Naive thymus-derived CD8-positive, alpha-beta T cell (primary cell): ENCODE measurements at places on chromosomes 4 and X.

DNA sequence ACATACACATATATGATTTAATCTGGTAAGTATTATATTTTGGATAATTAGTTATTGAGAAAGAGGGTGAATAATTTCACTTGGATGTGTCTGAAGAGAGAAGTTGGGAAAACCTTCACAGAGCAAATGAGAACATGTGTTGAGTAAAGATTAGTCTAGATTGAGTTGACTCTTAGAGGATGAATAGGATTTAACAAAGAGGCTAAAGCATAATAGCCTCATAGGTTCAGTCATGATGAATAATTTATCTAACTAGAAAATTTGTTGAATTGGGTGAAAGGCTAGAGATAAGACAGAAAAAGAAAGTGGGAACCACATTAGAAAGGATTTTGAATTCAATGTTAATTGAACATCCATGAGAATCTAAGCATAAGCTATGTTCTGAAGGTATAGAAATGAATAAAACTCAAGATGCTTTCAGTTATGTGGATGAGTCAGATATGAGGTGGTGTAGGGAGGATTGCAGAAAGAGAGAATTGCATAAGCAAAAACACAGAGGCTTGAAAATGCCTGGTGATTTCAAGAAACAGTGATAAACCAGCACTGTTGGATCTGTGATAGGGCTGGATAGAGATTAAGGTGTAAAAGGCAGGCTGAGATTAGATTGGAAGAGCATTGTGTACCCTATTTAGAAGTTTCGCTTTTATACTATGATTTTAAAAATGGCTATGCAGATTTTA is 207.6 kb upstream of the NR3C2 start:
- no peak overlapping the region for H3K27ac ChIP-seq
- no peak for DNase-seq
- no peak overlapping the region for H3K4me3 ChIP-seq
- H3K36me3 ChIP-seq = no peaks in the 10 kb centered on the region
- peaks cover 2% of the 10 kb centered on the region for H3K27me3 ChIP-seq

- H3K36me3 ChIP-seq = no peaks in the 10 kb centered on the region
- peaks cover 9% of the 10 kb centered on the region for H3K27me3 ChIP-seq
- no peak overlapping the region for H3K27ac ChIP-seq
- no peak for DNase-seq
- no peak overlapping the region for H3K4me3 ChIP-seq
- H3K4me1 ChIP-seq = no peaks in the 10 kb centered on the region
These were observed 93.6 kb upstream of the PTPN13 start for GRCh38 chr4:86500527-86500926.

DNA sequence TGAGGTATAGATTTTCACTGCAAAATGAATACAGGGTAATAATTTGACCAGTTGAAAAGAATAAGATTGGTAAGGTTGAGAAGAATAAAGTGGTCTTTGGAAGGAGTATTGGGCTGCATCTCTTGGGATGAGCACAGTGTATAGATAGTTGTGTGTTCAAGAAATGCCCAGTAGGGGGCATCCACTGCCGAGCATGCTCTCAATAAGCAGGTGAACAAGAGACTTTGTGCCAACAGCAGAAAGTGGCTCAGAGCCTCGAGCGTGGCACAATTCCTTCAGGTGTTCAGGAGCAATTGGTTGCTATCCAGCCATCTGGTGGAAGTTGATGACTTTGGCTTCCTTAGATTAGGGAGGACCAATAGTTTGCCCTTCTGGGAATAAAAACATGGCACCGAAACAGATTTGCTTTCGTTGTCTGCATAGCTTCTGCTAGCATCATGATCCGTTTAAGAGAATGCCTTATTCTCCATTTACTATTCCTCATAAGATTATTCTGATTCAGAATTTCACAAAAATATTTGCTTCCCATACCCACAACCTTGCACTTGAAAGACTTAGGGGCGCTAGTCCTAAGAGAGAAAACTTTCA is 258.1 kb upstream of the NEIL3 start:
- peaks cover 21% of the 10 kb centered on the region for H3K27me3 ChIP-seq
- no peaks in the 10 kb centered on the region for H3K36me3 ChIP-seq
- peak; percentile 13 for DNase-seq
- H3K4me3 ChIP-seq = no peak overlapping the region

DNA sequence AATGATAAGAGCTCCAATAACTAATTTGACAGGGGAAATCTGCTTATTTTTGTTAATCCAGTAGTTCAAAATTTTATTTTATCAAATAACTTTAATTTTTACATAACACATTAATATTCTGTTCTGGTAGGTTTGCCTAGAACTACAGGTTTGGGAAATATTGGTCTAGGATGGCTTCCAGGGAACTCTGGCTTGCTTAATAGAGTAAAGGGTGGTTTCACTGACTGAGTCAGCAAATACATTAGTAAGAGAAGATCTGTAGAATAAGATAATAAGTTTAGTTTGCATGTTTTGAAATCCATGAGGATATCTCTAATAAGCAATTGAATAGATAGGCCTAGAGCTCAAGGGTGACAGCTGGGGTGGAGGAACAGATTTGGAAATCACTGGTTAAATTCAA is 500.7 kb downstream of the ZNF674 start:
- H3K27ac ChIP-seq = no peak overlapping the region
- peaks cover 19% of the 10 kb centered on the region for H3K36me3 ChIP-seq
- H3K4me1 ChIP-seq = no peaks in the 10 kb centered on the region
- peaks cover 11% of the 10 kb centered on the region for H3K27me3 ChIP-seq
- DNase-seq = no peak

DNA sequence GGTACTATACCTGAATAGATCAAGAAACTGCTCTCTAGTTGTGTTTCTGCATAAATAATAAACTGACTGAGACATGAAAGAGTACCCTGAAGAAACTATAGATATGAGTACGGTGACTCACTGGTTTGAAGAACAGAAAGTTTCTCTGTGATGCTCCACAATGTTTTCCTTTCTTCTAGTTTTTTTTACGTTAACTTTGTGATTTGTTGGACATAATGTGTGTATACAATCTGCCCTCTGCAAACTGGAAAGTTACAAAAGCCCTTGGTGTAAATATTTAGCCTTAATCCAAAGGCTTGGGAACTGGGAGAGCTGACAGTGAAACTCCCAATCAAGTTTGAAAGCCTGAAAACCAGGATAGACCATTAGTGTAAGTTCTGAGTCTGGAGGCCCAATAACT is 31.6 kb upstream of the PAPSS1 start:
- no peak for DNase-seq
- H3K36me3 ChIP-seq = no peaks in the 10 kb centered on the region
- H3K4me1 ChIP-seq = no peaks in the 10 kb centered on the region
- H3K4me3 ChIP-seq = no peak overlapping the region
- peaks cover 28% of the 10 kb centered on the region for H3K27me3 ChIP-seq

DNA sequence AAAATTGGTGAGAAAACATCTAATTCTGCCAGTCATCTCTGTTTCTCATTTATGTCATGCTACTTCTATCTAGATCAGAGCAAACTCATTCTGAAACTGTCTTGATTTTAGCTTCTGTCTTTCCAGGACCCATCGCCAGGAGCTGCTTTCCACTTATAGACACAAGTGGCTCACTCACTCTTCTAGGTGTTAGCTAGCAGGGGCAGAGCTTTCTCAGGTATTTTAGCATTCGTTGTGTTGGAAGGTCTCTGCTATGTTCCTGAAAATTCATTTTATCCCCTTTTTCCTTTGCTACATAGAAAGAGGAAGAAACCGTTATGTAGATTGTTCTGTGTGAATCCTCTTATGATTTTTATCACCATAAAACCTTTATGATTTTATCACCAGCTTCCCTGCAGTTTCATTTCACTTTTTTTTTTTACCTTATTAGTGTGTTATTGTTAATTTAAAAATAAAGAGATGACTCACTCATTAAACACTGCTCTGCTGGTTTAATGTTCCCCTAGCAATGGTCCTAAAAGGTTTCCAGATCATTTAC is 246.6 kb upstream of the AADAT start:
- H3K27me3 ChIP-seq = no peaks in the 10 kb centered on the region
- no peaks in the 10 kb centered on the region for H3K36me3 ChIP-seq
- no peak overlapping the region for H3K4me3 ChIP-seq
- no peak for DNase-seq
- H3K27ac ChIP-seq = no peak overlapping the region

GRCh38 chrX:132004728-132005127 is 18.4 kb upstream of the STK26 start:
- H3K36me3 ChIP-seq = no peaks in the 10 kb centered on the region
- DNase-seq = no peak
- H3K4me1 ChIP-seq = peaks cover 23% of the 10 kb centered on the region

DNA sequence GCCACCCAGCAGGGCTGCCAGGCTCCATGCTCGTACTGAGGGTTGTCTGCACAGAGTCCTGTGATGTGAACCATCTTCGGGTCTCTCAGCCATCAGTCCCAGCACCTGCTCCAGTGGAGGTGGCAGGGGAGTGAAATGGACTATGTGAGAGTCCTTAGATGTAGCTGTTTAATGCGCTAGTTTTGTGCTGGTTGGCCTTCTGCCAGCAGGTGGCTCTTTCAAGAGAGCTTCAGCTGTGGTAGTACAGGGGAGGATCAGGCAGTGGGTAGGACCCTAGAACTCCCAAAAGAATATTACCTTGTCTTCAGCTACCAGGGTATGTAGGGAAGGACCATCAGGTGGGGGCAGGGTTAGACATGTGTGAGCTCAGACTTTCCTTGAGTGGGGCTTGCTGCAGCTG is 1066.0 kb downstream of the GLUD2 start:
- no peaks in the 10 kb centered on the region for H3K36me3 ChIP-seq
- no peak overlapping the region for H3K27ac ChIP-seq
- H3K27me3 ChIP-seq = no peaks in the 10 kb centered on the region
- DNase-seq = no peak
- no peak overlapping the region for H3K4me3 ChIP-seq
